Hippocampal formation (tissue), 2 donors: ENCODE measurements at places on chromosomes 1 and 21.

- no peak for DNase-seq
Measured at GRCh38 chr1:241610056-241610815, 29.9 kb downstream of the CHML start.

- DNase-seq, result no peak
Measured at GRCh38 chr1:54559771-54560231, 11.8 kb downstream of the ACOT11 start.

DNA sequence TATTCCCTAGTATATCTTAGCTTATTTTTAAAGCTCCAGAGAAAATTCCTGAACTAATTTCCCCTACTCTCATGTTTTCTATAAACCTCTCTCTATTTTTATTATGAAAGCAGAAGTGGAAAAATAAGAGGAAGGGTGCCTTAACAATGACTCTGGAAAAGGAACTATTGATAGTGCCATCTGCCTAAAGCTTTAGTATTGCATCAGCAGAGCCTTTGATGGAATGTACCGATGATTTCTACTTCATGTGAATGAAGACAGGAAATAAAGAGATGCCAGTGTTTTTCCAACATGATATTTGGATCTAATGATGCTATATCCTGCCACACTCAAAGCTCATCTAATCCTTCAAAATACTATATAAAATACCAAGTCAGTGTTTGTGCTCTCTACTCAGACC, 35.1 kb downstream of the TNFSF18 start:
- DNase-seq, result no peak

DNA sequence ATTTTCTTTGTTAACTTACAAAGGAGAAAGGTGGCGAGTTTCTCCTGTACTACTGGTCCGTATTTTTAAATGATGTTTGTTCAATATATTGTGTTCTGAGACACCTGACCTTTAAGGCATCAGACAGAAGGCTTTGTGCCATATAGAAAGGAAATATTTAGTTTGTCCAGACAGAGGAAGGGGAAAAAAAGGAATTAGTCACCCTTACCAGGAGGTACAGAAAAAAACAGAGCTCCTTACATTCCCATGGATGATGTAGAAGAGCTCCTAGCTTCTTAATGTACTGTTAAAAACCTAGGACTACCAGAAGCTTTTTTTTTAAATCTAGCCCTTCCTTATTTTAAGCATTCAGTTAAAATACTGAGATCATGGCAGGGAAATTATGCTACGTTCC, 12.4 kb upstream of the PODN start:
- no peak for DNase-seq

DNA sequence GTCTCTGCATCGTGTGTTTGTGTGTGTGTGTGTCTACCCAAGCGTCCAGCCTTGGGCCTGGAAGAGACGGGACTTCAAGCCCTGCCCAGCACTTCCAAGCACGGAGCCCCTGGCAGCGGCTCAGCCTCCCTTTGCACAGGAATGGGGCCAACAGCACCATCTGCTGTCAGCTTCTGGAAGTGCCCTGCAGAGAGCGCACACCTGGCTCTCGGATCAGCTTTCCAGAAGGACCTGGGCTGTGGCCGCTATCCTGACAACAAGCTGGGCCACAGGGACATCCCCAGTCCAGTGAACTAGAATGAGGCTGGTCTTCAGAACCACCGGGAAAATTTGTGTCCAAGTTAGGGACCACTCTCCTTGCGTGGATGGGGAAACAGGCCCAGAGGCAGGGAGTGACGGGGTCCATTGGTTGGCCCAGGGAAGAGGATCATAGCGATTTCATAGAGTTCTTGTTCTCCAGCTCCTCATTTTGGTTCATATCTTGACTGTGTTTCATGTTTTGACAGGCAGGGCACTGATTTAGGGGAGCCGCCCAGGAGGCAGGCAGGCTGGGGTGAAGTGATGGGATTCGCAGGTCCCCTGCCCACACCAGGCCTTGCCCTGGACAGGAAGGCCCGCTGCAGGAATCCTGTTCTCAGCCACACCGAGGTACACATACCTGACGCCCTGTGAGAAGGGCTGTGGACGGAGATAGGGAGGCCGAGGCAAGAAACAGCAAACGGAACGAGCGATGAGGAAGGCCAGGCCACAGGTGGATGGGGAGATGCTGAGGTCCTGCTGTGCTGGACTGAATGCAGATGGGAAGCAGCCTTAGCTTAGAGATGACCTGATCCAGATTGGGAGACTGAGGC, 38.4 kb downstream of the TAS1R2 start:
- DNase-seq, result peak; percentile 24

DNA sequence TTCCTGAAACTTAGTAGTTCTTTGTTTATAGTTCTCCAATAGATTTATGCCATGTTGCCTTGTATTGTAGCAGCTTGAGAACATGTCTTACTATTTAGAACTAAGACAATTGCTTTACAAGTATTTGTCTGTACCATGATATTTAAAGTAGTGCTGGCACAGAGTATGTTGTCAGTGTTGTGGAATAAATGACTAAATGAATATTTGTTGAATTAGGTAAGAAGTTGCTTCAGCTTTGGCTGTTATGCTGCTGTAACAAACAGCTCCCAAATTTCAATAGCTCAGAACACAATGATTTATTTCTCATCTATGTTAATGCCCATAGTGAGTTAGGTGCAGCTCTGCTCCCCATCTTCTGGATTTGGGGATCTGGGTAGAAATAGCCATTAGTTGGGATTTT, 90.2 kb upstream of the VCAM1 start:
- DNase-seq, result no peak

GRCh38 chr1:191913260-191913977, 244.8 kb upstream of the RGS18 start:
- DNase-seq, result no peak

DNA sequence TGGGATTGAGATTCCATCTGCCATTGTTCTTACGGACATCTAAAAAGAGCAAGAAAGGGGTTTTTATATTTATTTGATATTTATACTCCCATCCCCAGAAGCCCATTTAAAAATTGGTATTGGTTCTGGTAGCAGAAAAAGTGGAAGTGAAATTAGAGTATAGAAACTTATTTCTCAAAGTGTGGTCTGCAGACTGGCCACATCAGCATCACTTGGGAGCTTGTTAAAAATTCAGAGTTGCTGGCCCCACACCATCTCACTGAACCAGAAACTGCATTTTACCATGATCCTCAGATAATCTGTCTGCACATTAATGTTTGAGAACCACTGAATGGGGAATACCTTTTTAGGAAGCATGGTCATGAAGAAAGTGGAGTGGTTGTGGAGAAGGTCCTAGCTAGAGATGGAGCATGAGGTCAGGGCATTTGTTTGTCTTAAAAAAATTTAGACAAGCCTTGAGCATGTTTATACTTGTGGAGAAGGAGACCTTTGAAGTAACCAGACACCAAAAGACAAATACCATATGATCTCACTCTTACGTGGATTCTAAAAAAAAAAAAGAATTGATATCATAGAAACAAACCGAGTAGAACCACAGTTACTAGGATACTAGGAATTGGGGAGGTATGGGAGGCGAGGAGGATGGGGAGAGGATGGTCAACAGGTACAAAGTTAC, 116.3 kb downstream of the ST6GALNAC3 start:
- DNase-seq, result no peak

DNA sequence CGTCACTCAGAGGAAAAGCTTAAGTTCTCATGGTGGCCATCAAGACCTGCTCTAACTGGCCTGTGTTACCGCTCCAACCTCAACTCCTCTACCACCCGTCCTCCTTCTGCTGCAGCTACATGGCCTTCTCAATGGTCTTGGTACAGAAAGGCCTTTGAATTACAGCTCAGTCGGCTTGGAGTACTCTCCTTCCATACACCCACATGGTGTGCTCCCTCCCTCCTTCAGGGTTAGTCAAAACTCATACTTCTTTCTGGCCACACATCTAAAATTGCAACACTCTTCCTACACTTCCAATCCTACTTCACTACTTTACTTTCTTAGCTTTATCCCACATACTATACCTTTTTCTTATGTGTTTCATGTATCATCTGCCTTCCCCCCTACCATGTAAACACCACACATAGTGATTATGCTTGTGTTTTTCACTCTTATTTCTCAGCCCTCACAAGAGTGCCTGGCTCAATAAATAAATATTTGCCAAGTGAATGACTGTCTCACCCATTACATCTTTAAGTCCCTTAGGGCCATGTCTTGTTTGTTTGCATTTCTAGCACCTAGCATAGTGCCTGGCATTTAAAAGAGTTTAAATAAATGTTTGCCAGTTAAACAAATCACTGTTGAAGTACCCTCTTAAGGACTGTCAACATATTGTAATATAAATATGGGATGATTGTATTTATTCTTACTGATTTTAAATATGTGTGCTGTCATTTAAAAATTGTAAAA, 37.6 kb upstream of the HMCN1 start:
- DNase-seq, result no peak
